ENCODE measurements at places on chromosomes 4 and X.

- no peak for DNase-seq
Measured at GRCh38 chr4:15438939-15439524, 11.2 kb downstream of the C1QTNF7 start.

- no peak for DNase-seq
Measured at GRCh38 chr4:82606622-82607021, 44.8 kb upstream of the TMEM150C start.

- DNase-seq, result no peak
Measured at GRCh38 chr4:3046162-3046561, 28.2 kb downstream of the HTT-AS start.

- no peak for DNase-seq
Measured at GRCh38 chrX:111504941-111505340, 6.5 kb upstream of the SERTM2 start.
